ENCODE measurements at places on chromosomes 2 and 18. TPM values are rescaled to one million over a fixed set of nuclear protein-coding genes. Genes with fewer than 3 reads are reported as not detected.

- H3K4me3 ChIP-seq: peak overlapping the region; percentile 20
- no peaks in the 10 kb centered on the region for H3K27me3 ChIP-seq
- no peak for DNase-seq
- H3K36me3 ChIP-seq: no peaks in the 10 kb centered on the region
These were observed 10.6 kb upstream of the HNRNPLL start for GRCh38 chr2:38613126-38613848.

The GRP gene
- not detected for total RNA-seq

The GCG gene
- not detected for total RNA-seq

The DCDC2C gene
- total RNA-seq: not detected

DNA sequence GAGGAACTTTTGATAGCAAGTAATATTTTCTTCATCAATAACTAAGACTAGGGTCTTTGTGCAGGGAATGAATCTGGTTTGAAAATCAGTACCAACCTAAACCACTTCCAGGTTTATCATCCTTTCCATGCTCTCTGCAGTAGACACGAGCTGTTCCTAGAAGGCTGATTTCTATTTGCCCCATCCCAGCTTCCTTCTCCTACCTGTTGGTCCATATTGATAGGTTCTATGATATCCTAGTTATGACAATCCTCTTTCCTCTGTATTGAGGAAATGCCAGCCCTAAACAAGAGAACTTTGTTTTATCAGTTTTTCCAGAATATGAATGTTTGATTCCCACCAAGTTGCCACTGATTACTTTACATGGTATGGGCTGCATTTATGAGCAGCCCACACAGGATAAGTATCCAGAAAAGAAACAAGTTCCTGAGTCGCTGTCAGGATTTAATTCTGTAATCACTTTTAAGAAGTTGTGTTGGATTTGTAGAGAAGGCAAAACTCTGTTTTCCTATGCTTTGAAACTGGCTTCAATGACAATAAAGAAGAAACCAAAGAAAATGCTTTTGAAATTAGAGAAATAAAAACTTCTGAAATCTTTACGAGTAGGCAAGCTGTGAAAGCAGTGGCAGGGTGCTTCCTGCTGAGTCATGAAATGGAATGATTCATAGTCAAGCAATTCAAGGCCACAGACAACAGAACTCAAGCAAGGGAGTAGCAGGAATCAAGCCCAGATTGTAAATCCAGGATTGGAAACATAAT lies 37.3 kb upstream of the TANK start:
- H3K4me1 ChIP-seq: peaks cover 4% of the 10 kb centered on the region
- H3K27me3 ChIP-seq: no peaks in the 10 kb centered on the region
- DNase-seq: no peak
- H3K27ac ChIP-seq: peak overlapping the region; percentile 7

The DNAH7 gene
- 0.09 TPM for total RNA-seq

GRCh38 chr2:217277646-217278398 lies 418.0 kb upstream of the TNP1 start:
- H3K36me3 ChIP-seq: no peaks in the 10 kb centered on the region
- peaks cover 40% of the 10 kb centered on the region for H3K27me3 ChIP-seq
- no peak overlapping the region for H3K4me3 ChIP-seq
- DNase-seq: no peak
- no peak overlapping the region for H3K27ac ChIP-seq
- no peaks in the 10 kb centered on the region for H3K4me1 ChIP-seq

- no peaks in the 10 kb centered on the region for H3K36me3 ChIP-seq
- no peaks in the 10 kb centered on the region for H3K27me3 ChIP-seq
- H3K4me1 ChIP-seq: peaks cover 12% of the 10 kb centered on the region
- no peak overlapping the region for H3K4me3 ChIP-seq
These were observed 5.6 kb upstream of the SMAD7 start for GRCh38 chr18:48956356-48956755.

- no peak overlapping the region for H3K27ac ChIP-seq
- no peaks in the 10 kb centered on the region for H3K4me1 ChIP-seq
- H3K36me3 ChIP-seq: no peaks in the 10 kb centered on the region
- H3K27me3 ChIP-seq: no peaks in the 10 kb centered on the region
- DNase-seq: no peak
- no peak overlapping the region for H3K4me3 ChIP-seq
These were observed 412.9 kb downstream of the TMEM182 start for GRCh38 chr2:103174711-103175110.

DNA sequence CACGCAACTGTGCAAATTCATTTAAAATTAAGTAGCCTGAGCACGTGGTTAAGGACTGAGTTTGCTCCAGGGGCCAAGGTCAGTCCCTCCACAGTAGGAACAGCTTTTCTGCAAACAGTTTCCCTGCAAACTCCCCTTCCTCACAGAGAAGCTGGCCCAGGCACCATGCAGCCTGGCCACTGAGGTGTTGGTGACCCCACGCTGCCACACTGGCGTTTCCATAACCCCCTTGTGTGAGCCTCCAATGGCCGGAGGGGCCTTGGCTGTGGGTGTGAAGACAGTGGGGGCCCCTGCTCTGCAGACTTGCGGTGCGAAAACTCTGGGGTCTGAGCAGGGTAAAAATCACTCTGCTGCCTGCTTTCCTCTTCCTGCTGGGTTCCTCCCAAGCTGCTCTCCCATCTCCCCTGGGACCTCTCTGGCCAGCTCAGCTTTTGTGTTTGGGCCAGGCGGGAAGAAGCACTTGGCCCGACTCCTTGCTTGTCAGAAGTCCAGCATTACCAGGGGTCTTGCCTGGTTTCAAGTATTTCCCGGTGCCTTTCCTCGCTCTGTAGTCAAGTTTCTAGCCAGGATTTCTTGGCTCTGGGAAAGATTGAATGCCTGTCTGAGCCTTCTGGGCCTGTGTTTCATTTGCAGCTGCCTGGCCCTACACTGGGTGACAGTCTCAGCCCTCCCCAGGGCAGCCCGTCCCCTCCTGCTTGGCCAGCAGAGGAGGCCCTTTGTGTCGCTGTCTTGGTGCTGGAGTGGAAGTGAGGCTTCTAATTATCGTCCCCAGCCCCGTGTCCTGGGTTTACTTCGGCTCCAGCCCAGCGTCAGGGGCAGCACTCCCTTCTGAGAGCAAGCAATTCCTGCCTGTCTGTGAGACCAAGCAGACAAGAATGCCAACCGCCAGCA lies 131.4 kb upstream of the SLC1A4 start:
- no peaks in the 10 kb centered on the region for H3K36me3 ChIP-seq
- peak overlapping the region; percentile 24 for H3K4me3 ChIP-seq
- no peaks in the 10 kb centered on the region for H3K4me1 ChIP-seq
- H3K27me3 ChIP-seq: no peaks in the 10 kb centered on the region
- H3K27ac ChIP-seq: no peak overlapping the region

- H3K4me1 ChIP-seq: no peaks in the 10 kb centered on the region
- no peaks in the 10 kb centered on the region for H3K36me3 ChIP-seq
- no peak for DNase-seq
- no peak overlapping the region for H3K4me3 ChIP-seq
- no peak overlapping the region for H3K27ac ChIP-seq
These were observed 104.4 kb upstream of the NYAP2 start for GRCh38 chr2:225295102-225295501.

The PROKR1 gene
- 1.5 TPM for total RNA-seq

The SULT1C3 gene
- not detected for total RNA-seq

The COL4A4 gene
- total RNA-seq: 0.92 TPM

DNA sequence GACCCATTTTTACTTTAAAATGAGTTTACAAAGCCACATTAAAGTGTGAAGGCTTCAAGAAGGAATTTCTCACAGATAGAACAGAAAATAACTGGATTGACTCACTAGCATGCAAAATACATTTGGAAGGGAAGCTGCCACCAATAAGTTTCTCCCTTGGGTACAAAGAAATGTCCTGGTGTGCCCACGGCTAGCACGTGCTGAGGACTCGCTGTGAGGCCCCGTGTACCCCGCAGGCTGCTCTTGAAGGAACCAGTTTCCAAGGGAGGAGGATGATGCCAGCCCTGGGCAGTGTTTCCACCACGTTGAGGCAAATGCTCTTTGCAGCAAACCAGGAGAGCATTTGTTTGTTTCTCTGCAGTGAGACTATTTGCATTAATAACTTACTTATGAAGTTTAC lies 207.3 kb downstream of the SH3RF3 start:
- DNase-seq: no peak
- no peak overlapping the region for H3K4me3 ChIP-seq
- no peak overlapping the region for H3K27ac ChIP-seq
- H3K36me3 ChIP-seq: no peaks in the 10 kb centered on the region
- no peaks in the 10 kb centered on the region for H3K27me3 ChIP-seq
- H3K4me1 ChIP-seq: peaks cover 4% of the 10 kb centered on the region

The ASB18 gene
- total RNA-seq: not detected

- H3K27ac ChIP-seq: no peak overlapping the region
- no peaks in the 10 kb centered on the region for H3K27me3 ChIP-seq
- H3K36me3 ChIP-seq: no peaks in the 10 kb centered on the region
- no peaks in the 10 kb centered on the region for H3K4me1 ChIP-seq
These were observed 23.7 kb upstream of the BOK start for GRCh38 chr2:241534701-241535375.

DNA sequence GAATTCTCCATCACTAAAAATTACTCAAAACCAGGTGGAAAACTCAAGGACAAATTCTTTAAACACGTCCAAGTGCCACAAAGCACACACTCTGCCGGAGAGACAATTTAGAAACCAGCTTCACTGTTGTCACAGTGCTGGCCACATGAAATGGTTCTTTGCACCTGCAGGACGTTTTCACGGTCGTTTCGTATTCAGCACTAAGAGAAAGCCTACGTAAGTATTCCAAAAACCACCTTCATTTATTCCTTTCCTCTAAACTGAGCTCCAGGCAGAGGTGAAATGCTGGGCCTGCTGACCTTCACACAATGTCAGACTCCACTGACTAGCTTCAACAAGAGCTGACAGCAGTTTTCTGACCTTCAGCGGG lies 680 bp downstream of the ATP5F1A start:
- no peak for DNase-seq
- no peaks in the 10 kb centered on the region for H3K4me1 ChIP-seq
- peak overlapping the region; percentile 99 for H3K4me3 ChIP-seq
- peaks cover 43% of the 10 kb centered on the region for H3K36me3 ChIP-seq
- no peak overlapping the region for H3K27ac ChIP-seq
- H3K27me3 ChIP-seq: no peaks in the 10 kb centered on the region

The PRSS56 gene
- total RNA-seq: not detected

The CHRND gene
- not detected for total RNA-seq

The MYCN gene
- total RNA-seq: 100.0 TPM

- no peaks in the 10 kb centered on the region for H3K4me1 ChIP-seq
- no peak for DNase-seq
- no peak overlapping the region for H3K27ac ChIP-seq
- no peak overlapping the region for H3K4me3 ChIP-seq
- H3K36me3 ChIP-seq: no peaks in the 10 kb centered on the region
These were observed 145.9 kb upstream of the FHL2 start for GRCh38 chr2:105544591-105545377.

The KIF1A gene
- 204 TPM for total RNA-seq

- H3K27ac ChIP-seq: no peak overlapping the region
- no peak overlapping the region for H3K4me3 ChIP-seq
- H3K4me1 ChIP-seq: no peaks in the 10 kb centered on the region
- DNase-seq: no peak
These were observed 262.5 kb downstream of the KCNJ3 start for GRCh38 chr2:154960802-154961583.

The PKDCC gene
- total RNA-seq: 134 TPM

GRCh38 chr18:31278609-31279071 lies 39.3 kb upstream of the DSG1 start:
- no peak for DNase-seq
- H3K36me3 ChIP-seq: peaks cover 2% of the 10 kb centered on the region
- H3K27ac ChIP-seq: no peak overlapping the region
- no peaks in the 10 kb centered on the region for H3K27me3 ChIP-seq
- no peak overlapping the region for H3K4me3 ChIP-seq

DNA sequence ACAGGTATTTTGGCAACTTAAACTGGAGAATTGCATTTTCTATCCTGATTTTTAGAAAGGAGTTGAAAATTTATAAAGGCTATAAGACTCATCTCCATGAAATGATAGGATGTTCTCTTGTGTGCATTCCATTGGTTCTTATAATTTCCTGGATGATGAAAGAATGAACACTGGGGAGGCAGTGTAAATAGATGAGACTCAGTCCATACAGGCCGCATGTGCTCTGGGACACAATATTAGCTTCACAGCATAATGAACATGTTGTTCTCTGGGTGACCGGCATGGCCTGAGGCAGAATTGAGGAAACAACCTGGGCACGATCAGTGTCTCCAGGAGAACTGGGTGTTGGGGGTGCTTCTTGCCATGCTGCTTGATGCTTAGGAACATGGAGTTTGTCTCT lies 38.8 kb downstream of the AOX1 start:
- H3K27ac ChIP-seq: no peak overlapping the region
- H3K36me3 ChIP-seq: no peaks in the 10 kb centered on the region
- H3K4me1 ChIP-seq: no peaks in the 10 kb centered on the region
- DNase-seq: no peak

DNA sequence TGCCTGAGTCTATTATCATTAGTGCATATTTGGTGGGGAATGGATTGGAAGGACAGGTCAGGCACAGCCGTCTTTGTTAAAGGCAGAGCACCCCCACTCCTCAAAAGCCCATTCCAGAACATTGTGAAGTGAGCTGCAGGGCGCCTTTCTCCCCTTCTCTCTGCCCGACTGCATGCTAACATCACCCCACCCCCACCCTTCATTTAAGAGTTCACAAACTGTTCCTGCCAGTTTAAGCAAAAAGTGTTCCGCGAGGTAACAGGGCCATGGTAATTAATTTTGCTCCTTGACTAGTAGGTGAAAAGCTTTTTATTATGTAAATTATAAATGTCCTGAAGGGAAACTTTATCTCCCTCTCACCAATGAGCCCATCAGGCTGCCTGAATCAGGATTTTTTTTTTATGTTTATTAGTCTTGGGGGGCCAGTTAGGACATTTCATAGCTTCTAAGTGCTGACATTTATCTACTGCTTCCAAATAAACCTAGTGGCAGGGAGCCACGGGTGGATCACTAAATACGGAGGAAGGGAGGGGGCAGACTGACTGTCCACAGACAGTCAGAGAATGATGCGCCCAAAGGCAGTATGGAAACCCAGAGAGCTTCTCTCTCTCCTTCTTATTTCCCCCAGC lies 99.4 kb downstream of the FTCDNL1 start:
- H3K27ac ChIP-seq: no peak overlapping the region
- H3K36me3 ChIP-seq: peaks cover 8% of the 10 kb centered on the region
- H3K4me1 ChIP-seq: peaks cover 5% of the 10 kb centered on the region
- no peak for DNase-seq
- no peaks in the 10 kb centered on the region for H3K27me3 ChIP-seq
- peak overlapping the region; percentile 9 for H3K4me3 ChIP-seq

All from H9 (cell line).